Activated T-cell treated with anti-CD3 and anti-CD28 coated beads for 1 hour (primary cell): ENCODE measurements at places on chromosomes 11 and 22.

DNA sequence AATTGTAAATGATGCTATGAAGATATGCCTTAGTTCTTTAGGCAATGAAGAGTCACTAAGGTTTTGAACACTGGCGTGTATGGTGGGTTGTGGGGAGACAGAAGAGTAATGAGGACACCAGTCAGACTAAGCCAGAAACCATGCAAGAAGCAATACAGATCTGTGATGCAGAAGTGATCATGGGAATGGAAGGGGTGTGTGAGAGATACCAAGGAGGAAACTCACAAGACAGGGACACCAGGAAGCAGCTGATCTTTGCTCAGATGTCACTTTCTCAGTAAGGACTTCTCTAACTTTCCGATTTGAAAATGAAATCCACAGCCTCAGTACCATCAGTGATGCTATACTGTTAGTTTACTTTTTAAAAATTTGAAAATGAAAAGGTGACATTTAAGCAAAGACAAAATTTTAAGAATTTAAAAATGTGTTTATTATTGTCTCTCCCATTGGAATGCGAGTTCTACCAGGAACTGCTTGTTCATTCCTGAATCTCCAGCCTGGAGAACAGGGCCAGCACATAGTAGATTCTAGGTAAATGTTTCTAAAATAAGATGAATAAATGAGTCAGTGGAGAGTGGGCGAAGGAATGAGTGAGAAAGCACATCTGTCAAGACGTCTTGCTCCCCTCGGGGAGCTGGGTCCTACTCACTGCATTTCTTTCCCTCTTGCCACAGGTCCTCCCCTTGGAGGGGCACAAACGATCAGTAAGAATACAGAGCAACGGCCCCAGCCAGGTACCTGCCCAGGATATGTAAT lies 60.4 kb downstream of the KCNJ1 start:
- DNase-seq = no peak

GRCh38 chr22:26281941-26282340 lies 112.7 kb downstream of the SEZ6L start:
- DNase-seq = no peak

- no peak for DNase-seq
Measured at GRCh38 chr22:42287174-42287890, 16.9 kb upstream of the TCF20 start.

GRCh38 chr11:3613998-3614741 lies 27.6 kb downstream of the ART5 start:
- no peak for DNase-seq
